ENCODE measurements at places on chromosomes 7 and 10.

- DNase-seq = no peak
Observed at GRCh38 chr7:82212466-82212865, 231.1 kb downstream of the CACNA2D1 start.

DNA sequence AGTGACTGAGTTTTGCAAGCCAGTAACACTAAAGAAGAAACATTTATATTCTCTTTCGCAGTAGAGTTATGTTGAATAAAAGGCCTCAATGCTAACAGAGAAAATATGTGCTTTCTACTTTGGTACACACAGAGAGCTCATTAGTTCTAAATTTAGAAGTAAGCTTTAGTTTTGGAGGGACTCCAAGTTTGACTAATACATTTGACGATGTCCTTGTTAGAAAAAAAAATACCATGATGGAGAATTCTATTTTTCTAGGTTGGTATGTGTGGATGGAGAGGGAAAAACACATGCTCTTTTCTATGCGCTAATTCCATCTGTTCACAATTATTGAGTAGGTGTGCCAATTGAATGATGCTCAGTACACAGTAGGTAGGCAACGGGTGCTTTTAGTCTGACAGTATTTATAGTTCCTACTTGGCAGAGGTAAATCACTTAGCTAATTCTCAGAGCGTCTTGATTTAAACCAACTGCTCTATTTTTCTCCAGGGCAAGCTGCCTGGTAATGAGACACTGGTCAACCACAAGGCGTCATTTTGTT, 327.2 kb upstream of the AKR1E2 start:
- DNase-seq = no peak

GRCh38 chr7:55149001-55149400, 130.2 kb downstream of the EGFR start:
- DNase-seq = no peak

- no peak for DNase-seq
Observed at GRCh38 chr10:95784279-95784913, 28.4 kb downstream of the ENTPD1 start.

DNA sequence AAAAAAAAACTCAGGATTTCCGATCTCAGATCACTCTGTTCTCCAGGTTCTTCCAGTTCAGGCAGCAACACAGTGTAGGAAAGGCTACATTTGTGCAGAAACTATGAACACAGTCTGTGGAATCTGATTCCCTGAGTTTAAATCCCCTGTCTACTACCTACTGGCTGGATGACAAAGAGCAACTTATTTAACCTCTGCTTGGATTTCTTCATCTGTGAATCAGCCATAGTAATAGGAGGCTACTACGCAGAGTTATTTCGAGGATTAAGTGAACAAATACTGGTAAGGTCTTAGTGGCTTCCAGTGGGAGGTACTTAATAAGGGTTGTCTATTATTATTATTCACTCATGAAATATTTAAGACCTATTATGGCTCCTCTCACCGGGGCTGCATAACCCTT, 44.3 kb upstream of the PDCD4 start:
- DNase-seq = no peak

DNA sequence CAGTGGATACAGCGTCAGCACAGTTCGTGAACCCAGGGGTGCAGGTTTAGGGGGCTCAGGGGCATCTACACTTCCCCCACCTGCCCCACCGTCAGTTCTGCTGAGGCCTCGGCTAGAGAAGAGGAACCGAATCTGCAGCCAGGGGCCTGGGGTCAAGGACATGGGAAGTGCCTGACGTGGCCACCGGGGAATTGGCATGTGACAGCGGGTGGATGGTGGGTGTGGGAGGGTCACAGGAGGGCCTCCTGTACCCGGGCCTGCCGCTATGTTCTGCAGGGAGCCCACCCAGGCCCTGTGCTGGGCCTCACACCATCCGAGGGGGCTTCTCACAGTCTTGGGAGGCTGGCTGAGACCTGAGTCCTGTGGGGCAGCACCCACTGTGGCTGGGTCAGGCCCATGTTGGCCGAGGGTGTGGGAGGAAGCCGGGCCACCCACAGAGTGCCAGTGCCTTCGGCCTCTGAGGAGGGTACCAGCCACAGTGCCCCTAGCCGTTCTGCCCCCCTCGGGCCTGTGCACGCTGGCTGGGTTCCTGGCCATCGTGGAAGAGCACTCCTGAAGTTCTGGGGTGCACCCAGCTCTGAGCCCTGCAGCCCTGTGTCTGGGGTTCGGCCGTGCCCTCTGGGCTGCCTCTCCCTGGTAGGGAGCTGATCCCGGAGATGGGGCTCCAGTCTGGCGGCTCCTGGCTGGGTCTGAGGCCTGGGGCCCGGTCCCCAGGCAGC, 5.9 kb downstream of the TTYH3 start:
- DNase-seq = no peak

- DNase-seq = no peak
Observed at GRCh38 chr10:21213381-21213780, 312.1 kb downstream of the SKIDA1 start.

GRCh38 chr10:80509108-80509402, 28.6 kb upstream of the SH2D4B start:
- no peak for DNase-seq

DNA sequence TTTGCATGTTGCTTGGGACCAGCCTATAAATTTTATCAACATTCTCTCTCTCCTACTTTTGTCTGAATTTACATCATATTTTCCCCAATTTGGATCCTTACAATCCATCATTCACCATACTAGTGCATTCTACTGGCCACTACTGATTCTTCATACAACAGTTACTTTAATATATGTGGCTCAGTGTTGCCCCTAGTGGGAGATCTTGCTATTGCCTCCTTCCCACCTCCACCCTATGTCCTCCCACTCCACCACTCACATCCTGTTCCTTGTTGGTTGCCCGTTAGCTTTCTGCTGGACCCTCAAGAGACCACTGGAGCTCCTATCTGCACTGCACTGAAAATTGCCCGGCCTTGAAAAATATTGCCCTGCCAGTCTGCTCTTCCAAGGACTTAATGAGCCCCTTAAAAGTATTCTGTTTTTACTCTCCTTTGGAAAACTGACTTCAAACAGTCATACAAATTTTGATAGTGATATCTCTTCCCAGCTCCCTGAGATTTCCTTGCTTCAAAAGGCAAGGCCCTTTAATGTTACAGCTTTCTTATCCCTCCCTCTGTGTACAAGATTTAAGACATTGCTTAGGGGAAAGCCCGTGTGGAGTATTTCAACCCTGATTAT, 243.2 kb upstream of the TMEM229A start:
- DNase-seq = no peak
